ENCODE measurements at places on chromosomes 11 and 22.

DNA sequence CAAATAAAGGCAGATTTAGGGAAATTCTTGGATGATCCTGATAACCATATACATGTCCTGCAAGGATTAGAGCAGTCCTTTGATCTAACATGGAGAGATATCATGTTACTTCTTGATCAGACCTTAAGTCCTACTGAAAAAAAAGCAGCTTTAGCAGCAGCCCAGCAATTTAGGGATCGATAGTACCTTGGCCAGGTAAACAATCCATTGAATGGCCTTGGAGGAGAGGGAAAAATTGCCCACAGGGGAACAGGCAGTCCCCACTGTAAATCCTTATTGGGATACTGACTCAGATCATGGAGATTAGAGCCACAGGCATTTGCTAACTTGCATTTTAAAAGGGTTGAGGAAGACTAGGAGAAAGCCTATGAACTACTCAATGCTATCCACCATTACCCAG lies 47.8 kb downstream of the PRSS23 start:
- no peak for DNase-seq

GRCh38 chr11:57560146-57560545 lies 7.3 kb downstream of the UBE2L6 start:
- no peak for DNase-seq

GRCh38 chr22:45316796-45317526 lies 7.2 kb downstream of the FAM118A start:
- no peak for DNase-seq

DNA sequence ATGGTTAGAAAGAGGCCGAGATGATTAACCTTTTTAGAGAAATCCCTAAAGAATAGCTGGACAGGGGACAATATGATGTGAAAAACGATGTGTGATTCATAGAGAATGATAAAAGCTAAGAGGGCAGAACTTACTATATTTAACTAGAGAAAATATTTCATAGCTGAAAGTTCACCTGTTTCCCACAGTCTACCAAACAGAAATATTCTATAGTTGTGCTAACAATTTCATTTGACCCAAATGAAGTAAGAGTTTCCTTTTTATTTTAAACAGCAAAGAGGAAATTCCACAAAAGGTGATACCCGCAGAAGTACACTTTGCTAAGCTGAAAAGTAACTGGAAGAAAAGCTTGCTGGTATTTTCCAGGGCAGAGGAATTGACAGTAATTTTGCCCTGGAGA lies 26.7 kb downstream of the ALKBH8 start:
- no peak for DNase-seq

- no peak for DNase-seq
These were observed 8.3 kb upstream of the KCNJ11 start for GRCh38 chr11:17396598-17397310.

GRCh38 chr11:1727096-1727690 lies 23.2 kb downstream of the IFITM10 start:
- no peak for DNase-seq

DNA sequence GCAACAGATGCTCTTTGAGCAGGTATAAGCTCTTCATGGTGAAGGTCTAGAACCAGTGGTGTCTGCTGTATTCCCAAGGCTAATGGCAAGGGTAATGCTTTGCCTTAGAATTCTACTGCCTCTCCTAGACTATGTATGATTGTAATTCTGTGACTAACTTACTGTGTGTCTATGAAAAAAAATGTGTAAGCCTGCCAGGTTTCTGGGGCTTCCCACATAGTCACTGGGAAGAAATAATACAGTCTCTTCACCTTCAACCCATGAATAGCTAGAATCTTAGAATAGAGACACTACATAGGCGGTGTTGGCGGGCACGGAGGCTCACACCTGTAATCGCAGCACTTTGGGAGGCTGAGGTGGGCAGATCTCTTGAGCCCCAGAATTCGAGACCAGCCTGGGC lies 84.1 kb downstream of the C11orf91 start:
- no peak for DNase-seq

DNA sequence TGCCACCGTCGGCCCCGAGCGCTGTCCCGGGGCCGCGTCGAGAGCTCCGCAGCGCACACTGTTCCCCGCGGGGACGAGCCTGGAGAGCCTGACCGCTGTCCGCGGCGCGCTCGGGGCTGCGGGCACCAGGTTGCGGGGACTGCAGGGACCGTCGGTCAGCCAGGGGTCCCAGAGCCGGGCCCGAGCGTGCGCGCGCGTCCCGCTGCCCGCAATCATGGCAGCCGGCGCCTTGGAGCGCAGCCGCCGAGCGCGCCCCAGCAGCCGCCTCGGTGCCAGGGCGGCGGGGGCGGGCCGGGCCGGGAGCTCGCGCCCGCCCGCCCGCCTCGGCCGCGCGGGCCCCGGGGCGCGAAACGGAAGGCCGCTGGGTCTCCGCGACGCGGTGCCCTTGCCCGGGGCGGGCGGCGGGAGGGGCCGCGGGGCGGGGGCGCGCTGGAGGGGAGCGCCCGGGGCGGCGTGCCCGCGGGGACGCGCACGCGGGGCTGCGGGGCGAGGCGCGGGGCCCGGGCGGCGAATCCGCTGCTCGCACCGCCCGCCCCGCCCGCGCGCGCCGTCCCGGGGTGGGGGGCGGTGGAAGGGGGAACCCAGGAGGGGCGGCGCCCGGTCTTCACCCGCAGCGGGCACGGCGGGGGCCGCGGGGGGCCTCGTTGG lies 79.4 kb upstream of the PPARA start:
- DNase-seq = no peak

DNA sequence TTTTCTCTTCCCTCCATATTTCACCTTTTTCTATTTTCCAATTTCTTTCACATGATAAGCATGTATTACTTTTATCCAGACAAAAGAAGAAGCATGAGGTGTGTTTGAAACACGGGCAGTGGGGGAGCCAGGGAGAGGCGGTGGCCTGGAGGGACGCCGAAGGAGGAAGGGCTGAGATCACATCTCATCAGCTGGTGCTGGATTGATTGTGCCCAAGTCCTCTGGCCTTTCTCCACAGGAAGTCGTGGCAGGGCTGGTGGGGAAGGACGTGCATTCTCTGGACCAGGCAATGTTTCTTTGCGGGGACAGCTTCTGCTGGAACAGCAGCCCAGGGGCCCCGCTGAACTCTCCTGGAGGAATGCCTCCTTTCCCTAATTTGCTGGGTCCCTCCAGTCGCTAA lies 82.9 kb downstream of the MIAT start:
- no peak for DNase-seq

- no peak for DNase-seq
These were observed 232.5 kb downstream of the RAB38 start for GRCh38 chr11:87942786-87943185.

DNA sequence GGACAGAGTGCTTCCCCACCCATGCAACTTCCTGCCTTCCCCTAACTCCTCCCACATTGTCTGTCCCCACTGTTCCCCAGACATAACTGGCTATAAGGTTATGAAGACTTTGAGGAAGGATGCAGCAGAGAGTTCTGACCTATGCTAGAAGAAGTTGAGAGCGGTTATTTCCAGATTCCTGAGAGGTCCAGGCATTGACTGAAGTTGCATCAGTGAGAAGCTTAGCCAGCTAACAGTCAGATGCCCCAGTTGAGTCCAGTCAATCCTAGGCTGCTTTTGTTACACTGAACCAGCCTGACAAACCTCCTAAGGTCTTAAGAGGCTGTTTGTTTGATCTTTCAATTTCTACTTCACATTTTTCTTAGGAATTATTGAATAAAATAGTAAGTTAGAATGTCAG lies 937.9 kb upstream of the CCDC90B start:
- no peak for DNase-seq

DNA sequence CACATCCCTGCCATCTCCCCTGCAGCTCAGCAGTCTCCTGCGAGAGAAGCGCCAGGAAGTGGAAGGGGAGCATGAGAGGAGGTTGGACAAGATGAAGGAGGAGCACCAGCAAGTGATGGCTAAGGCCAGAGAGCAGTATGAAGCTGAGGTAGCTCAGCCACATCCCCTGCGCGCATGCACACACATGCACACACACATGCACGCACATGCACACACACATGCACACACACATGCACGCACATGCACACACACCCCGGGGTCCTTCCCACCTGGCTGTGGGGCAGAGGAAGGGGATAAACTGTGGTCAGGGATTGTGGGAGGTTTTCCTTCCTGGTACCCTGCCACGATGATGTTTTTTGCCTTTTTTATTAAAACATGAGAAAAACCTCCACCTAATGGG lies 65.3 kb downstream of the CEP164 start:
- no peak for DNase-seq

- DNase-seq = no peak
These were observed 15.6 kb upstream of the WDR74 start for GRCh38 chr11:62854825-62855570.

DNA sequence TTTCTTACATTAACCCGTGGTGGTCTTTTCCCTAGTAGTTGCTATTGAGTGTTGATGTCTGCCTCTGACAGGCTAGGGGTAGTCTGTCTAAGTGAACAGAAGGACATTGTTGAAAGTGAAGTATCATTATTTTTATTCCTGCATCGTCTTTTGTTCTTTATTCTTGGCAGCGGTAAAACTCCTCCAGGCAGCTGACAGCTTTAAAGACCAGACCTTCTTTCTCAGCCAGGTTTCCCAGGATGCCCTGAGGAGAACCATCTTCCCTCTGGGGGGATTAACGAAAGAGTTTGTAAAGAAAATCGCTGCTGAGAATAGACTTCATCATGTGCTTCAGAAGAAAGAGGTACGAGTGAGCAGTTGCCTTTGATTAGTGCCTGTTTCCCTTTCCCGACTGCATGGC lies 14.6 kb downstream of the TRMU start:
- DNase-seq = no peak

Data from stimulated activated CD8-positive, alpha-beta memory T cell treated with anti-CD3 and anti-CD28 coated beads, Interleukin-4, amount 100 ng/mL, for 4 hours (primary cell).